NCI-H524 (cell line): ENCODE measurements at places on chromosomes 5 and 9.

- peak; percentile 86 for DNase-seq
Measured at GRCh38 chr5:43255704-43256103, 57.5 kb downstream of the HMGCS1 start.

DNA sequence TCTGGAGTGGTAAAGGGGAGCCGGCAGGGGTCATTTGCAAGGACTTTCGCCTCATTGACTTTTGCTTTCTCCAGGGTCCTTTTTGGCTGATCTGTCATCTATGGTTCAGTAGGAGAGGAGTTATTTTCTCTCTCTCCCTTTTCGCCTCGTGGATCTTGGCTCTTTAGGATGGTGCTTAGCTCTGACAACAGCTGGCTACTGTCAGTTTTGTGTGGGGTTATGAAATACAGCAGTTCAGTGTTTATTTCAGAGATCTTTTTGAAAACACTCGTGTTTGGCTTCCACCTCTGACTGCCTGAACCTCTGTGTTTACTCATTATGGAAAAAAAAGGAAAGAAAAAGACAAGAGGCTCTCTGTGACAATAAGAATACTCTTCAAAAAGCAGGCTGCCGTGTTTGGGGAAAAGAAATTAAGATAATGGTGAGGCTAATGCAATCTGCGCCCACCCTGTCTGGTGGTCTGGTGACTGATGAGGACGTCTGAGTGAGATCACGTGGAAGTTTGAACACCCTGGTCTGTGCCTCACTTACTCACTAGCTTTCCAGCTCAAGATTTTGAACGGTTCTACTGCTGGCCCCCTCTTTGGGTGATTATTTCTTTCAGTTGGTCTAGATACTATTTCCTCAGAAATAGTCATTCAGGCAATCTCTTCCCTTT is 567.7 kb downstream of the CAAP1 start:
- DNase-seq = no peak

DNA sequence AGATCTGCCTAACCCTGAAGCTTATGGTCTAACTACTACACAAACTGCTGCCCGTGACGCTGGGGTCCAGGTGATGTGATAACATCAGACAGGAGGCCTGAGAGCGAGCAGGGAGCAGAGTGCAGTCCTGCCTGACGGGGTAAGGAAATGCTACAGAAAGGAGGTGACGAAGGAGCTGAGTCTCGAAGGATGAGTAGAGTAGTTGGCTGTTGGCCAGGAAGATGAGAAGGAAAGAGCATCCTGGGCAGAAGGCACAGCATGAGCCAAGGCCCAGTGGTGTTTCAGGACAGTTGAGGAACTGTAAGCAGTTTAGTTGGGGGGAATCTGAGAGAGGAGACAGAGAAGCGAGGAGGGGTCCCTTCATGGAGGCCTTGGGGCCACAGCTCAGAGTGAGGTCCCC is 136.0 kb upstream of the TBC1D2 start:
- no peak for DNase-seq

GRCh38 chr5:10329820-10330481 is 22.2 kb upstream of the CMBL start:
- DNase-seq = no peak

DNA sequence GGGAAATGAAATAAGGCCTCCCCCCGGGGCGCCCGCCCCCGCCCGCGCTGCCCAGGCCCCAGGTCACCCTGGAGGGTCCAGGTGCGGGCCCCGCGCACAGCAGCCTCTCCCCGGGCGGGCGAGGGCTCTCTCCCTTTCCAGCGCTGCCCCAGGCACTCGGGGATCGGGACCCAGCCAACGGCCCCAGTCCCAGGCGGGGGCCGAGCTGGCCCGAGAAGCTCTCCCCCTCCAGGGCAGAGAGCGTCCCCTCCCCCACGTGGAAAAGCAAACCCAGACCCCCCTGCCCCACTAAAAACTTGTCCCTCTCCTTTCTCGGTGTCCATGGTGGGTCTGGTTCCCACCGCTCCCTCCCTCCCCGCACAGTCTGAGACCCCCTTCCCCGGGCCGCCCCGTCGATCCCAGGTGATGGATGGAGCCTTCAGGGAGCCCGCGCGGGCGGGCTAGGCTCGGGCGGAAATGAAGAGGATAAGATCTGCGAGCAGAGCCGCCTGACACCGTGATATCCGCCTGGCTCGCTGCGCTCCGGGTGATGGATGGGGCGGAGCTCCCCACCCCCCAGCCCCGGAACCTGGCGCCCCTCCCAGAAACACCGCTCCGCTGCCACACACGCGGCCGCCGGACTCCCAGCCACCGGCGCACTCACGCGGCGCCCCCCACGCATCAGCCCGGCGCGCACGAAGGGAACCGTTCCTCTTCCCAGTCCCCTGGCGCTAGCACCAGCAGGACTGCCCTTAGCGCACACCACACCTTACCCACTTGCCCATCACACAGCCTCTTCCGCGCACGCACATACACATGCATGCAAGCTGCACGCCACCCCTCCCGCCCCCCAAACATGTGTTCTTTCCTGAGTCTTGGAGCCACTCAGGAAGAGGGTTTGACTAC is 81.7 kb upstream of the ZBTB43 start:
- DNase-seq = peak; percentile 68

GRCh38 chr5:179900711-179901110 is 7.0 kb downstream of the TBC1D9B start:
- DNase-seq = no peak

DNA sequence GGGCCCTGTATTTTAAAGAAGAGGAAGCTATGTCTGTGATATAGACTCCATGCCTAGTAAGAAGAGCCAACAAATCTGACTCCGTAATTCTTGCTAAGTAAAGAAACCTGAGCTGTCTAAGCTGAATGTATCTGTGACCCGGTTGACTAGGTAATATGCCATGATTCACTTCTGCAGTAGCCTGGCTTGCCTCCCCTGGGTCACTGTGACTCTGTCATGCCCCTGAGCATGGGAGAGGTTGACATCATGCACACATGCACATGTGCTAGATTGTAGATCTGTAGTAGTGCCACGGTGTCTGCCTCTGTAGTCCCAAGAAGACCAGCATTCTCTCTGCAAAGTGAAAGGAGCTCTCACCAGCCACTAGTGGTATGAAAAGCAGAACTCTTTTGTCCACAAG is 9.1 kb downstream of the SLC22A5 start:
- DNase-seq = no peak

GRCh38 chr5:53027913-53028312 is 38.8 kb downstream of the ITGA2 start:
- no peak for DNase-seq

DNA sequence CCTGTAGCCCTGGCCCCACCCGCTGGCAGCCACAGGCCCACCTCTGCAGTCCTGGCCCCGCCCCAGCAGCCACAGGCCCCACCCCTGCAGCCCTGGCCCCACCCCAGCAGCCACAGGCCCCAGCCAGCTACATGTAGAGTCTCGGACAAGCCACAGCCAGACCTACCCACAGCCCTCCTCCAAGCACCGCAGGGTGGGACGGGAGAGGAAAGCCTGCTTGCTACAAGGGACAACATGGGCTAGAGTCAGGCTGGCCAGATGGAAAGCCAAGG is 49.5 kb upstream of the SARDH start:
- DNase-seq = no peak

- DNase-seq = no peak
Measured at GRCh38 chr9:123440256-123440655, 84.3 kb downstream of the CRB2 start.

GRCh38 chr5:145660897-145661640 is 174.1 kb downstream of the PRELID2 start:
- DNase-seq = no peak

DNA sequence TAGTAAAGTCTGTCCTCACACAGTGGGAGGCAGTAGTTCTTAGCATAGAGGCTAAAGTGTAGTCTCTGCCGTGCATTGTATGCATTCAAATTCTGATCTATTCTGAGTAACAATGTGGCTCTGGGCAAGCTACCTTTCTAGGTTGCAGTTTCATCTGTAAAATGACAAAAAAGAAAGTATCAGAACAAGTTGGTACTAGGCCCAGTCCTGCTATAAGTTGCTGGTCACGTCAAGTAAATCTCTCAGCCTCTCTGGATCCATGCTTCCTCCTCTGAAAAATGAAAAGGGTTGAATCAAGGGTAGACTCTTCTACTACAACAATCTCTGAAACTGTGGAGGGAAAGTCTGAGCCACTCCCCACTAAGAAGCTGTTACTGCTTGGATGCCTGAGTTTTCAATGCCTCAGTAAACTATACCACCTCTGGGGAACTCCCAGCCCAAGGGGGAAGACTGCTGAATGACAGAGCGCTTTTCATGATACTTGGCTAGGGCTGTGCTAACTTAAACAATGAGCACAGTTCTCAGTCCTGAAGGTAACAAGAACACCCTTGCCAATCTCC is 34.5 kb upstream of the SPARC start:
- no peak for DNase-seq

GRCh38 chr9:76516871-76517270 is 57.9 kb downstream of the GCNT1 start:
- no peak for DNase-seq

DNA sequence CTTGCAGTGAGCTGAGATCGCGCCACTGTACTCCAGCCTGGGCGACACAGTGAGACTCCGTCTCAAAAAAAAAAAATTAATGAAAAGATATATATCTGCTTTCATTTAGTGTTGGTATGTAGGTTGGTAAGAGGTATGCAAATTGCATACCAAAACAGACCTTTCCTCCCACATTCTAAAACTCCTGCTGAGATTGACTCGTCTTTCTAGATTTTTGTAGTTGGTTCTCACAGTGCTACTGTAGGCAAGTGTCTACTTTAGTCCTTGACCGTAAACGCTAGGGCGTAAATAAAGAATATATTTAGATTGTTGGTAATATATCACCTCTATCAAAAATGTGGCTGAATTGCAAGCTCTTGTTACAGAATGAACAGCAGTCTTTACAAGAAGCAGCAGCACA is 445.9 kb downstream of the CHSY3 start:
- DNase-seq = no peak

GRCh38 chr5:176714067-176714466 is 66.8 kb downstream of the TSPAN17 start:
- no peak for DNase-seq

DNA sequence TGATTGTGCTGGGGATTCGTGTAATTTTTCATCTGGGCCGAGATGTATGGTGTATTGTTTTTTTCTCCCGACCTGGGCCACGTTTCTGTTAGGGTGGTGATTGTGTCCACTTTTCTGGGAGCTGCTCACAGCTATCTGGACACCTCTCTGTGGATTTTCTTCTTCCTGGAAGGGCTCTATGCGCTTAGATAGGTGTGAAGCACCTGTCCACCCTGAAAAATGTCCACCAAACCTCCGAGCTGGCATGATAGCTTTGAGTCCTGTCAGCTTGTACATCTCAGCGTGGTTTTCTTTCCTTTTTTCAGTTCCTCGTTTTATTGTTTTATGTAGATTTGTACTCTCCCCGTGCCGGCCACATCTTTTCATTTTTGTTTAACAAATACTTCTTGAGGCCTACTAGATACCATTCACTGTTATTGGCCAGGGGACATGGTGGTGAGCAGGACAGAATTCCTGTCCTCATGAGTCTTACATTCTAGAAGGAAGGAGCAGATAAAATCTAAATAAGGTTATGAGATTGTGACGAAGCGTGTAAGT is 1.1 kb downstream of the UGCG start:
- DNase-seq = no peak

DNA sequence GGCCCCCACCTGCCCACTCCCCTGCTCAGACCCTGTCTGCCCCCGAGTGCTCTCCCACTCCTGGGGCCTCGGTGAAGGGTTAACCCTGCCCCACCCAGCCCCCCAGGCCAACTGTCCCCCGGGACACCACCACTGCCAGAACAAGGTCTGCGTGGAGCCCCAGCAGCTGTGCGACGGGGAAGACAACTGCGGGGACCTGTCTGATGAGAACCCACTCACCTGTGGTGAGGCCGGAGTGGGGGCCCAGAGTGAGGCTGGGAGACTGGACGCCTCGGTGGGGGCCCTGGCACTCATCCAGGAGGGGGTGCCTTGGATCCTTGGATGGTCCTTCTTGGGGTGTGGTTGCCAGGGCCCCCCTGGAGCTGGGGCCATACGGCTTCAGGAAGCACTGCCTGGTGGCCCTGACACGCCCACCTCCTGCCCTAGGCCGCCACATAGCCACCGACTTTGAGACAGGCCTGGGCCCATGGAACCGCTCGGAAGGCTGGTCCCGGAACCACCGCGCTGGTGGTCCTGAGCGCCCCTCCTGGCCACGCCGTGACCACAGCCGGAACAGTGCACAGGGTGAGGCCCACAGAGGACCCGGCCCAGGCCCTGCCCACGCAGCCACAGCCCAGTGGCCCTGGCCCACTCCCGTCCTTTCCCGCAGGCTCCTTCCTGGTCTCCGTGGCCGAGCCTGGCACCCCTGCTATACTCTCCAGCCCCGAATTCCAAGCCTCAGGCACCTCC is 2.1 kb downstream of the MAMDC4 start:
- no peak for DNase-seq

GRCh38 chr9:83238871-83239640 is 176.1 kb upstream of the RASEF start:
- peak; percentile 57 for DNase-seq

DNA sequence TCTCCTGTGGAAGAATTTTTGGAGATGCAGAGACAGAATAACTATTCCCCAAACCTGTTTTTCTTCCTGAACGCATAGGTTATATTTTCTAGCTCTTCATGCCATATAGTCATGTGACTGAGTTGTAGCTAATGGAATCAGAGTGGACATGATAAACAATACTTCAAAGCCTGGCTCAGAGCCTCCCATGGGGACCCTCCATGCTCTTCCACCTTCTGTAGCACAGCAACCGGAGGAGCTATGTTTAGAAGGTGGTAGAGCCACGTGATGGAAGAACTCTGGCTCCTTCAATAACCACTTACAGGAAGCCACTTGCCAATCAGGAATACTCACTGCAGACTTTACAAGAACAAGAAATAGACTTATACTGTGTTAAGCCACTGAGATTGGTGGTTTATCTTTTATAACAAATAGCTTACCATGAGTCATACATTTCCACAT is 39.2 kb downstream of the NADK2 start:
- DNase-seq = peak; percentile 55

GRCh38 chr5:53480416-53481158 is at the start of gene FST:
Gene FST (plus strand): TSS chr5:53480629. CDS start chr5:53480792, 163 bp downstream.
- no peak for DNase-seq

DNA sequence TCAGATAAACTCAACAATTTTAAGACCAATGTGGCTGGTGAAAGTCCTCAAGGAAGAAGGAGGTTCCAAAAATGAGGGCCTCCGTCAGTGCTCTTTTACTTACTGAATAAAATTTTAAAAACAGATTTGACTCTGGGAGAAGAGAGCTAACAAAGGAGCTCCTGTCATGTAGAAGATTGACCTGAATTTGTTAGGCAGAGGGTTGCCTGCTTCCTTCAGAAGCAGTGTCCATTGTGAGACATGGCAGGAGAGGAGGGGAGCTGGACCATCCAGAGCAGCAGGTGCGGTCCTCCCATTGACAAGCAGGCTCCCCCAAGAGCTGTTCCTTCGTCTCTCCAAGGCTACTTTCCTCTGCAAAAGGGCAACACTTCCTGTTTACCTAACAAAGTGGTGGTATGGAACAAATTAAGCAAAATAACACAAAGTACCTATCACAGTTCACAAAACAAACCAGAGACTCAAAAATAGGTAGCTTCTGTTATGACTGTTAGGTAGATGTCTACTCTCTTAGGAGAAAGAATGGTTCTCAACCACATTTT is 238.1 kb downstream of the DENND1A start:
- no peak for DNase-seq
